Neural progenitor cell (in vitro differentiated cells): ENCODE measurements at places on chromosomes 13 and 19. TPM values are rescaled to one million over a fixed set of nuclear protein-coding genes. Genes with fewer than 3 reads are reported as not detected.

Gene CEACAM8
- not detected in 2 replicates for total RNA-seq

Gene ZNF66
- 24.3 and 29.5 TPM in 2 replicates for total RNA-seq

Gene SIGLEC5
- total RNA-seq = not detected in 2 replicates

Gene HRC
- total RNA-seq = 0.31 TPM in 1 of 2 replicates, not detected in the other

Gene CNFN
- 2.9 and 3.2 TPM in 2 replicates for total RNA-seq

Gene URAD
- not detected in 2 replicates for total RNA-seq

Gene C5AR2
- not detected in 2 replicates for total RNA-seq

Gene NPAS1
- 1.2 and 4.3 TPM in 2 replicates for total RNA-seq

Gene KLF2
- total RNA-seq = not detected in 2 replicates

Gene GRAMD1A
- 27.2 and 51.0 TPM in 2 replicates for total RNA-seq

Gene CPB2
- total RNA-seq = not detected in 2 replicates

Gene CPT1C
- 51.7 and 105 TPM in 2 replicates for total RNA-seq

- DNase-seq = no peak
Measured at GRCh38 chr13:97982286-97982685, 28.8 kb downstream of the IPO5 start.

DNA sequence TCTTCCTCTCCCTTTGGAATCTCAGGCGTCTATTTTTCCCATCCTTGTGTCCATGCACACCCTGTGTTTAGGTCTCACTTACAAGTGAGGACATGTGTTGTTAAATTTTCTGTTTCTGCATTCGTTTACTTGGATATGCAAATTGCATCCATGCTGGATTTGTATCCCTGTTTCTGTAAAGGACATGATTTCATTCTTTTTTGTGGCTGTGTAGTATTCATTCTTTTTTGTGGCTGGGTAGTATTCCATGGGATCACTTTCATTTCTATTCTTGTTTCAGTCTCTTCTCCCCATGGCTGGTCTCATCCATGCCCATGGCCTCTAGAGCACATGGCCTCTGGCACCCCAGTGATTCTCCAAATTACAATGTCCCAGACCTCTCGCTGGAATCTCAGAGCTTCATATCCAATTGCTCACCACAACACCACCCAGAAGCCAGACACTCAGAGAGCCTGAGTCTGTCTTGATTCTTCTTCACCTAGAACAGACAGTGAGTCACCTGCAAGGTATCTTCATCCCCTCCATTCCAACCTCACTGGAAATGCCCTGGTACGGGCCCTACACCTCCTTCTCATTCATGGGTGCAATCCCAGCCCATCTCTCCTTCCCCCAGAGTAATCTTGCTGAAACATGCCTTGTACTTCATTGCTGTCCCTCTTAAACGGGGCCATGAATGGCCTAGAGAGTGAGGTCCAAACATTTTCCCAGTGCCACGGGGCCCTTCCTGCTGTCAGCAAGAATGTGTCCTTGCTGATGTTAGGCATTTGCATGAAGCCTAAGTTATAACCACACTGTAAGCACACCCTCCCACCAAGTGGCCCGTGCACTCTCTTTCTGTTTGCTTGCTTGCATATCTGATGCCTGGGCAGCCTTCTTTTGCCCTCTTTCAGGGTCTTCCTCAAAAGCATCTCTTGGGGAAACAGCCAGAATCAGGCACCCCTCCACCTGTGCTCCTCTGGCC, 476.2 kb upstream of the TSHZ3 start:
- no peak for DNase-seq

GRCh38 chr19:55152017-55152416, 3.0 kb upstream of the TNNT1 start:
- DNase-seq = no peak

DNA sequence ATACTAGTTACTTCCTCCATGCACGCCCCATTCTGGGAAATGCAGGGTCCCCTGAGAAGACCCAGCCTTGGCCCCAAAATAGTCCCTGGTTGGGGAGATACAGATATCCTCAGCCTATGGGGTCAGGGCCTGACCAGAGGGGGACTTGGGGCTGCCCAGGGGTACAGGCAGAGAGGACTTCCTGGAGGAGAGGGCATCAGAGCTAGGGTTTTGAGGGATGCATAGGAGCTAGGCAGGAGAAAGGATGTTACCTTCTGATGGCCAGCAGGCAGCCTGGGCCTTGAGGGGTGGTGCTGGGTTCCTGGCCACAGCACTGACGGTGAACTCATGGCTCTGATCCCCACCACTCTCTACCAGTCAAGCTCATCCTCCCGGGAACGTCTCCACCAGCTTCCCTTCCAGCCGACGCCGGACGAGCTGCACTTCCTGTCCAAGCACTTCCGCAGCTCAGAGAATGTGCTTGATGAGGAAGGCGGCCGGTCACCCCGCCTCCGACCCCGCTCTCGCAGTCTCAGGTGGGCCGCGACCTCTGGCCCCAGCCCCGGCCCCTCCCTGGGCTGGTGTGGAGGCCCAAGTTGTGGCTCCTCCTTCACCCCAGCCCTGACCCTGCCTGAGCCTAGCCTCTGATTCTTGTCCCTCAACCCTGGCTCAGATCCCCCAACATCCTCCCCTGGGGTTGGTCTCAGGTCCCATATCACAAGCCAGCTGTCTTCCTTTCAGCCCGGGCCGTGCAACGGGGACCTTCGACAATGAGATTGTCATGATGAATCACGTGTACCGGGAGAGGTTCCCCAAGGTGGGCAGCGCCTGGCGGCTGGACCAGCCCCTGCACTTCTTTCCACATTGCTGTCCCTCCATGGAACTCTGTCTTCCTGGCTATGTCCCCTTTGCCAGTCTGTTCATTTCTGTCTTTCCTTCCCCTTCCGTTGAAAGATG, 25.6 kb downstream of the MAST3 start:
- DNase-seq = no peak

DNA sequence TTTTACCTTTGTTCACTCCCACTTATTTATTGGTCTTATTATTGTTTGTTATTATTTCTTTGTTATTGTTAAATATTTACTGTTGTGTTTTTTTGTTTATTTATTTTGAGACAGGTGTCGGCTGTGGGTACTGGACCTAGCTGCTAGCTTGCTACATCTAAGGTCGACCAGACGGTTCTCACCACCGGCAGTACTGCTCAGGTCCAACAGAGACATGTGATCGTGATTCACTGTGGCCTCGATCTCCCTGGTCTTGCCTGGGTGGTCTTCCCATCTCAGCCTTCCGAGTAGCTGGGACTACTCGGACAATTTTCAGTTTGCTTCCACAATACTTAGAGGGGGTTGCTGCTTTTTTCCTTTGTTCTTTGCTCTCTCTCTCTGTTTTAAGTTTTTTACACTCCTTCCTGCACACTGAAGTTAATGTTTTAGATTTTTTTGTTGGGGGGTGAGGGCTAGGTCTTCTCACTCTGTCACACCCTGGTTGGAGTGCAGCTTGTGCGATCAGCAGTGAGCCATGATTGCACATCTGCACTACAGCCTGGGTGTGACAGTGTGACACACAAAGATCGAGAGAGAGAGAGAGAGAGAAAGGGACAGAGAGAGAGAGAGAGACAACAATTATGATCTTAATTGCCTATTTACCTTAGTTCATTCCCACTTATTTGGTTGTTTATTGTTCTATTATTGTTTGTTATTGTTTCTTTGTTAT, 1432.4 kb downstream of the UQCRFS1 start:
- no peak for DNase-seq

DNA sequence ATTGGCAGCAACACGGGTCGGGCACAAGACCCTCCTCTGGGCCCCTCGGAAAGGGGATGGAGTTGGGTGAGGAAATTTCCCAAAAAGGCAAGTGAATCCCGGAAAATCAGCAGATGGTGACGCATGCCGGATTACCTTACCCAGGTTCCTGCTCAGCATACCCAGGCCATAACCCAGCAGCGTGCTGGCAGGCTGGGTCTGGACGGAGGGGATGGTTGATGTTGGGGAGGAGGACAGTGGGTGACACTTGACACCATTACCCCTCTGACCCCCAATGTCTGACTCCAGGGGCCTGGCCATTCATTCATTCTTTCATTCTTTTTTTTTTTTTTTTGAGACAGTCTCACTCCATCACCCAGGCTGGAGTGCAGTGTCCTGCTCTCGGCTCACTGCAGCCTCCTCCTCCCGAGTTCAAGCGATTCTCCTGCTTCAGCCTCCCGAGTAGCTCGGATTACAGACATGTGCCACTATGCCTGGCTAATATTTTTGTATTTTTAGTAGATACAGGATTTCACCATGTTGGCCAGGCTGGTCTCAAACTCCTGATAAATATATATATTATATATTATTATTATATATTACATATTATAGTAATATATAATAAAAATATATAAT, 799 bp downstream of the PVR start:
- DNase-seq = peak; percentile 57

GRCh38 chr13:58823701-58824100, 1192.2 kb downstream of the PCDH17 start:
- no peak for DNase-seq

DNA sequence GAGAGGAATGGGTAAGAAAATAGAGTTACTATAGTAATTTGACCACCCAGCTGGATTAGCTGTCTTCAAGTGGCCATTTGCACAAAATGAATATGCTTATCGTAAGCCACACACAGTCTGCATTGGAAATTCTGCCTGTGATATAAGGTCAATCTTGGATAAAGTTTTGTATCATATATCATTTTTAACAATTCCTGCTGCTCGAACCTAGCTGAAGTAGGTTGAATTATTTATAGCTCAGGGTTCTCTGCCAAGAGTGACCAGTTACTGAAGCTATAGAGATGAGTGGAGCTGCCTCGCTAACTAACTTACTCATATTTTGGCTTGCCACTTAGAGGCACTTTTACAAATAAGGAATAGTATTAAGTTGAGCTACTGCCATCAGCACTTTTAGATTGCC, 220.9 kb downstream of the RGCC start:
- no peak for DNase-seq

- DNase-seq = peak; percentile 4
Measured at GRCh38 chr13:79780240-79780639, 299.3 kb downstream of the NDFIP2 start.

GRCh38 chr13:112561478-112561877, 26.5 kb downstream of the TUBGCP3 start:
- DNase-seq = no peak

DNA sequence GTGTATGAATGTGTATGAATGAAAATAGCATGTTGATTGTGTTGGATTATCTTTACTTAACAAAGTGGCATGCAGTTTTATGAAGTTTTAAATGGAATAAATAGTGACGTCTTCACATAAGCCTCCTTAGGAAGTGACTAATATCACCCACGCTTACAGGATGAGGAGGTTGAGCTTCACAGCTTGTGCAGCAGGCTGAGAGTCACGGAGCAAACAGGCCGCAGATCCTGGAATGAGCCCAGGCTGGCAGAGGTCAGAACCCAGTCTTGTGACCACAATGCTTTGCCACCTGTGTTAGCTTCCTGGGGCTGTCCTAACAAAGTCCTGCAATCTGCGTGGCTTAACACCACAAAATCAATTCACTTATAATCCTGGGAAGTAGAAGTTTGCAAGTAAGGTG, 20.8 kb downstream of the LAIR2 start:
- DNase-seq = no peak

GRCh38 chr13:89375839-89376238, 1704.7 kb downstream of the SLITRK5 start:
- DNase-seq = no peak

DNA sequence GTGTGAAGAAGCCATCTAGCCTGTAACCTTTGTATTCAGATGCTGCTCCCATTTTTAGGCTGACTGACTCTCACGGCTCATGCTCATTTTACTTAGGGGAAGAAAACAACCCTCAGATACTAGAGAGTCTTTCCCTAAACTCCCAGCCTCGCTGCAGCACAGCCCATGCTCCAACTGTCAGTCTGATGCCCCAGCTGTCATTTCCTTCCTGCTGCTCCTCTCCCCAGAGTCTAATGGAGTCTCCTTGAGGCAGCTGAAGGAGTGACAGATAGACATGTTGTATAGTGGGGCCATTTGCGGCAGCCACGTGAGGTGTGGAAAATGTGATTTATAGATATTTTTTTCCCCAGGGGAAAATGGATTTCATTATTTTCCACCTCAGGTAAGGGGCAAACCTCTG, 59.2 kb upstream of the OLFM4 start:
- DNase-seq = no peak

- no peak for DNase-seq
Measured at GRCh38 chr13:72693832-72694231, 33.6 kb downstream of the MZT1 start.

DNA sequence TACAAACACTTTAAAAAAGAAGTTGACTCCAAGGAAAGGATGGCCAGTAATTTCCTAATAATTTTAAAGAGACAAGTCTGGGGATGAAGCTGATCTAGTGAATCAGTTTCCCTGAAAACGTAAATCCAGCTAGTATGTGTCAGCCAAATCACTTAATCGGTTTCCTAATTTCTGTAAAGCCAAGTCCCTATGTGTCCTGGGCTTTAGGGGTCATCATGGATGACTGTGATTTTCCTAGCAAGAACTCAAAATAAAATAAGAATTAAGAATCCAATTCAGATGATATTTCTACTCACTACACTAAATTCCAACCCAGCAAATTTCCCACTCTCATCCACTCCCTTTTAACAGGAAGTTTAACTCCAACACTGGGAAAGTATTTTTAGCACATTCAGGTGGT, 35.9 kb downstream of the ELF1 start:
- DNase-seq = no peak

- no peak for DNase-seq
Measured at GRCh38 chr13:111347438-111347837, 27.0 kb downstream of the TEX29 start.

DNA sequence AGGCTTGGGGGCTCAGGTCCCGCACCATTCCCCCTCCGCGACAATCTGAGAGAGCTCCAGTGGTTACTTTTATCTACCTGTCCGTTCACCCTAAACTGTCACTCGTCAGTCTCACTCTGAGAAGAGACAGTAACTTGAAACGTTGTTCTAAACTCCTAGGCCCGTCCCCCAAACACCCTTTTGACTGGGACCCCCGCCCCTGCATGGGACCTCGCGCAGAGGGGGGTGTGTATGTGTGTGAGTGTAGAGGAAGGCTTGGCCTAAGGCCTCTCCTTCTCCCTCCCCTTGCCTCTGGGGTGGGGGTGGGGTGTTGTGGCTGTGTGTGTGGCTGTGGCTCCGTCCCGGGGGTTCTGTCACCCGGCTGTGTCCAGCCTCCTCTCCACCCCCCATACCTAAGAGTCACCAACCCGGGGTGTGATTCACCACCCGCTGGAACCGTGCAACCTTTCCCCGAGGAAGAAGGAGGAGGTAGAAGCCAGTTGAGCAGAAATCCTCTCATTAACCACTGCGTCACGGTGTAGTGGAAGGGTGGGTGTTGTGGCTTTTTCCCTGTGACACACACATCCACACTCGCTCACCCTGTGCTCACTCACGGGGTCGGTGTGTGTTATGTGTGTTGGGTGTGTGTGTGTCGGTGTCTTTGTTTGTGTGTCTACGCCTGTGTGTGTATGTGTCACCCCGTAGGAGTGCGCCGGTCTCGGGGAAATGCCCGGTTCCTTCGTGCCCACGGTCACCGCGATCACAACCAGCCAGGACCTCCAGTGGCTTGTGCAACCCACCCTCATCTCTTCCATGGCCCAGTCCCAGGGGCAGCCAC, 2.4 kb downstream of the FOSB start:
- DNase-seq = no peak

- peak; percentile 94 for DNase-seq
Measured at GRCh38 chr19:45677351-45678230, 9.6 kb downstream of the GIPR start.

DNA sequence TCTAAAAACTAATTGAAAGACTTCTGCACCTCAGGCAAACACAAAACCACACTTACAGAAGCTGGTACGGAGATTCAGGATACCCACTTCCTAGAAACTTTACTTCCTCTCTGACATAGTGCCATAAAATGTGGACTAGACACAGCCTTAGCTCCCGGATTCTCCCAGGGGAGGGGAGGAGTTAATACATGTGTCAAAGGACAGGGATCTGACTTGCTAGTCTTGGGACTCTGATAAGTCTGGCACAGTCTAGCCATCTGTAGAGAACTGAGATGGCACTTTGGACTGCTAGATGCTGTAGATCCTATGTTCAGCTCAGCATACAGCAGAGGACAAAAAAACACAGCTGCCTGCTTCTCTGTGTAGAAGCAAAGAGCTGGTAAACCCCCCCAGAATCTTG, 769.8 kb upstream of the MIR17HG start:
- DNase-seq = no peak
